Breast epithelium (tissue), 4 donors: ENCODE measurements at places on chromosomes 6 and 20. TPM values are rescaled to one million over a fixed set of nuclear protein-coding genes. Genes with fewer than 3 reads are reported as not detected.

ADTRP gene
- total RNA-seq = 2.9 TPM

- DNase-seq = no peak
- H3K27ac ChIP-seq = no peak overlapping the region
- no peaks in the 10 kb centered on the region for H3K4me1 ChIP-seq
- H3K27me3 ChIP-seq = no peaks in the 10 kb centered on the region
- no peaks in the 10 kb centered on the region for H3K36me3 ChIP-seq
- no peak overlapping the region for H3K4me3 ChIP-seq
These were observed 31.5 kb upstream of the IRAK1BP1 start for GRCh38 chr6:78835817-78836216.

GRCh38 chr6:80454197-80454596 lies 347.7 kb downstream of the BCKDHB start:
- no peak overlapping the region for H3K27ac ChIP-seq
- H3K27me3 ChIP-seq = no peaks in the 10 kb centered on the region
- H3K4me1 ChIP-seq = peaks cover 4% of the 10 kb centered on the region
- no peak for DNase-seq
- H3K36me3 ChIP-seq = no peaks in the 10 kb centered on the region
- H3K4me3 ChIP-seq = no peak overlapping the region

GRCh38 chr20:8656335-8656734 lies 412.6 kb upstream of the PLCB4 start:
- no peaks in the 10 kb centered on the region for H3K36me3 ChIP-seq
- H3K27me3 ChIP-seq = no peaks in the 10 kb centered on the region
- H3K4me3 ChIP-seq = no peak overlapping the region
- H3K27ac ChIP-seq = no peak overlapping the region
- no peak for DNase-seq

GRCh38 chr6:71383901-71384489 lies 95.4 kb downstream of the OGFRL1 start:
- peaks cover 12% of the 10 kb centered on the region for H3K4me1 ChIP-seq
